ENCODE measurements at places on chromosomes 12 and 14. TPM values are rescaled to one million over a fixed set of nuclear protein-coding genes. Genes with fewer than 3 reads are reported as not detected.

Gene NPAS3
- 2.3 TPM for total RNA-seq

Gene CABP1
- 5.2 TPM for total RNA-seq

- DNase-seq, result no peak
Measured at GRCh38 chr12:57091638-57092528, 3.0 kb downstream of the NAB2 start.

- no peak for DNase-seq
Measured at GRCh38 chr14:53955229-53955556, 1.4 kb downstream of the BMP4 start.

Gene DNAH10
- total RNA-seq, result 0.45 TPM

- peak; percentile 97 for DNase-seq
Measured at GRCh38 chr14:72926292-72927028, at the start of gene DCAF4. TSS of gene DCAF4 (plus strand) at chr14:72926464. CDS start at chr14:72937979, 11,515 bp downstream.

Gene CACNA1C
- total RNA-seq, result 135 TPM

GRCh38 chr14:72892879-72893635, 844 bp downstream of the DPF3 start:
- DNase-seq, result peak; percentile 24

DNA sequence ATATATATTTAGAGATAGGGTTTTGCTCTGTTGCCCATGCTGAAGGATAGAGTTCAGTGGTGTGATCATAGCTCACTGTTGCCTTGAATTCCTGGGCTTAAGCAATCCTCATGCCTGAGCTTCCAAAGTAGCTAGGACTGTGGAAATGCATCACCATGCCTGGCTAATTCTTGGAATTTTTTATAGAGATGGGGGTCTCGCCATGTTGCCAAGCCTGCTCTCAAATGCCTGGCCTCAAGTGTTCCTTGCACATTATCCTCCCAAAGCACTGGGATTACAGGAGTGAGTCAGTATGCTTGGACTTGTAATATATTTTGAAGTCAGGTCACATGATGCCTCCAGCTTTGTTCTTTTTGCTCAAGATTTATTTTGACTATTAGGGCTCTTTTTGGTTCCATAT, 178.0 kb downstream of the RPAP3 start:
- no peak for DNase-seq

DNA sequence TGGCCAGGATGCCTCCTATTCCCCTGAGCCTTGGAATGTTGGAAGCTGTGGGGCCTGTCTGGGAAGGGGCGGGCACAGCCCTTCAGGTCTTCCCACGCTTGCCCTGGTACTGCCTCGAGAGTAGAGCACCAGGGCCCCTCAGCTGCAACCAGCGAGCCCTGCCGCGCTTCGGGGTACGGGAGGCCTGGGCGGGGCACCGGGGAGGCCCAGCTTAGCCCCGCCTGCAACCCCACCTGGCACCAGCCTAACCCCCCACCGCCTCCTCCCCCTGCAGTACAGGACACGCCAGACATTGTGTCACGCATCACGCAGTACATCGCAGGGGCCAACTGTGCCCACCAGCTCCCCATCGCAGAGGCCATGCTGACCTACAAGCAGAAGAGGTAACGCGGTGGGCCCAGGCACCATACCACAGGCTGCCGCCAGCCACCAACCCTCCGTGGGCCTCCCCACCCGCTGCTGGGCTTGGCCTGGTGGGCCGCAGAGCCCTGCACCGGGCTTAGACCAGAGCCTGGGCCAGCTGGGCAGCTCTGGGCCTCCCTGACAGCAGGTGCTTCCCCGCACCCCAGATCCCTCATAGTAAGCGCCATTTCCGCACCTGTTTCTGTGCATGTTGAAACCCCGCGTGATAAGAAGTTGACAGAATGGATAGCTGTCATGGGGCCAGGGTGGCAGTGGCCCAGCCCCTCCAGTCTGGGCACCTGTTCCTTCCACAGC, 13.6 kb upstream of the TEX22 start:
- no peak for DNase-seq

Gene LTB4R2
- total RNA-seq, result 1.6 TPM

DNA sequence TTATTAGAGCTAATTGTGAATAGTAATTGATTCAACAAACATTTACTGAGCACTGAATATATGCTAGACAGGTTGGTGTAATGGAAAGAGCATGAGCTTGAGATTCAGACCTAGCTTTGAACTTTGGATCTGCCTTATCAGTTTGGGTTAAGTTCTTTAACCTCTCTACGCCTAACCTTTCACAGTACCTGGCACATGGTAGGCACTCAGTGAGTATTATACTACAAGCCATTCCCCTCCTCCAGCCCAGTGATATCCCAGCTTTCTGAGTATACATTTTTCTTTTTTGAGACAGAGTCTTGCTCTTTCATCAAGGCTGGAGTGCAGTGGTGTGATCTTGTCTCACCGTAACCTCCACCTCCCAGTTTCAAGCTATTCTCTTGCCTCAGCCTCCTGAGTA, 32.0 kb downstream of the FAM177A1 start:
- no peak for DNase-seq

GRCh38 chr12:76627346-76628135, 68.0 kb upstream of the OSBPL8 start:
- no peak for DNase-seq

GRCh38 chr14:28751467-28752058, 15.0 kb upstream of the FOXG1 start:
- no peak for DNase-seq

DNA sequence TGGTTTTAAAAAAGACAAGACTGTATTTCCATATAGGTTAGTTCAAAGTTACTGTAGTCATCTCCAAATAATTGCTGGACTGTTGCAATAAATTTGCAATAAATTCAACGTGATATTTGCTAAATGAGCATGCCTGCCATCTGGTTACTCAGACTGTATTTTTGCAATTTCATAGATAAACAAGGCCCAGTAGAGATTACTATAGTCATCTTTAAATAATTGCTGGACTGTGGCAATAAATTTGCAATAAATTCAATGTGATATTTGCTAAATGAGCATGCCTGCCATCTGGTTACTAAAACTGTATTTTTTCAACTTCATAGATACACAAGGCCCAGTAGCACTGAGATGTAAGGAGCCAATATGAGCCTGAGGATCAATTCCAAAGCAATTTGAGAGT, 5.6 kb downstream of the NTN4 start:
- no peak for DNase-seq

DNA sequence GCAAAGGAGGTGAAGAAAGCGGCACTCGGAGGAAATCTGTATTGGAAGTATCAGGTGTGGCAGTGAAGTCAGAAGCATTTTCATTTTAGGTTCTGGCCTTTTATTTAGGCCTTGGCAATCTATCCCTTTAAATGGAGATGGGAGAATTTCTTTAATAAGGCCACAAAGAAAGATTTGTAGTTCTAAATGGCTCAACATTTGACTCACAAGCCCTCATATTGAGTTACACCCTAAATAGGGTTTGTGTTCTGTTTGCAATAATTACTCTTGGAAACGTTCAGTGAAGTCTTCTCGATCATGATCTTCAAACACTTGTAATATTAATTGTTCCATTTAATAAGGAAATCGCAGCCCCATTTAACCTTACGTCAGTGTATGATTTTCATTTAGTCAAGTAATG, 25.3 kb upstream of the TMEM260 start:
- DNase-seq, result no peak

DNA sequence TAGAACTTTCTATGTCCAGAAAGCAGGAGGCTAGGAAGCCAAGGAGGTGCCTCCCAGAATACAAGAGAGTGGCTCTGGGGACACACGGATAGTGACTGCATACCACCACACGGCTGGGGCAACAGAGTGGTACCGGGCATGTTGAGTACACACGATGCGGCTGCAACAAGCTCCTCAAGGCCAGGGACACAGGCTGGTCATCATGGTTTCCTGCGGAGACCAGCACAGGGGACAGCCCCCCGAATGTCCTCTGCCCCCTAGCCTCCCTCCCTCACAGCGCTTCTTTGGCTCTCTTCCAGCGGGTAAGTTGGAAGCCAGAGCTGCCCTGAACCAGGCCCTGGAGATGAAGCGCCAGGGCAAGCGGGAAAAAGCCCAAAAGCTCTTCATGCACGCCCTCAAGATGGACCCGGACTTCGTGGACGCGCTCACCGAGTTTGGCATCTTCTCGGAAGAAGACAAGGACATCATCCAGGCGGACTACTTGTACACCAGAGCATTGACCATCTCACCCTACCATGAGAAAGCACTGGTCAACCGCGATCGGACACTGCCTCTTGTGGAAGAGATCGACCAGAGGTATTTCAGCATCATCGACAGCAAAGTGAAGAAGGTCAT, 3.1 kb downstream of the FICD start:
- no peak for DNase-seq

DNA sequence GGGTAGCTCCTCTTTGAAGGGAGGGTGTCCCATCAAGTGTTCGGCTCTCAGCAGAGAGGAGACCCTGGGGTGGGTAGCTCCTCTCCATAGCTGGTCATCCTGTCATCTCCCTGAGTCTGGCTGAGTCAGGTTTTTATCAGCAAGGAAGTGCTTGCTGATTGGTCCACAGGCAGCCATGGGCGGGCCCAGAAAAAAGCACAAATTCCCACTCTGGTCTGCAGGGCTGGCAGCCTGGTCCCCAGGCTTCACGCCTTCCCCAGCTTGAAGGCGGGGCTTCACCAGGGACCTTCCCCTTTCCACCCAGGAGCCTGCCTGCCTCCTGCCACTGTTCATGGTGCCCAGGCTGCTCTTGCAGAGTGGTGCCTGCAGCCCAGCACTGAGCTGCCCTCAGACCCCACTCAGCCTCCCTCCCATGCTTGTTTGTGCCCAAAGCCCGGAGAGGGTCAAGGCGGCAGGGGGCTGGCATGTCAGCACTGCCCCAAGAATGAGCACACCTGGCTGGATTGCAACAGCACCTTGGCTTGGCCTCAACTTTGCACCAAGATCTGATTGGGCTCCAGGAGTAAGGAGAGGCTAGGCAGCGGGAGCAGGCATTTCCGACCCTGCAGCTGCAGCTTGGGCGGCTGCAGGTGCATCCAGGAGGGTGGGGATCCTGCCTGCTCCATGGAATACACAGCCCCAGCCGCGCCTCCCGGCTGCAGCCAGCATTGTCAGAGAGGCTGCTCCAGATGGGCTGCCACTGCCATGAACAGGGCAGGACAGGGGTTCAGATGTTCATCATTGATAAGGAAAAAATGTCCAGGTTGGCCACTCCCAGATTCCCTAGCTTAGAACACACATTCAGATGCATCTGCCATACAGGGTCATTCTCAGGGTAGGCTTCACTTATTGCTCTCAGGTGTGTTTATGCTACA, 22.0 kb upstream of the WDR89 start:
- DNase-seq, result no peak

Gene FOXN4
- total RNA-seq, result not detected

DNA sequence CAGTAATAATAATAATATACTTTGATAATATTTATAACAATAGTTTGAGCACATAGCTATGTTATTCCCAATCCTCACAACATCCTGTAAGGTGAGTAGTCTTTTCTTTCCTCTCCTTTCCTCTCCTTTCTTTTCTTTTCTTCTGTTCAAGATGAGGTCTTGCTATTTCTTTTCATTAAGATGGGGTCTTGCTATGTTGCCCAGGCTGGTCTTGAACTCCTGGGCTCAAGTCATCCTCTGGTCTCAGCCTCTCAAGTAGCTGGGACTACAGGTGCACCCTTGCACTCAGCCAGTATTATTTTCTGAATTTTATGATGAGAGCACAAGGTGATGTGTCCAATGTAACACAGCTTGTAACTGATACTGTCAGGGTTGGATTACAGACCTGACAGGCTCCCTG, 134.6 kb downstream of the OTOGL start:
- no peak for DNase-seq

Gene WSCD2
- not detected for total RNA-seq

- DNase-seq, result no peak
Measured at GRCh38 chr14:92716131-92716530, 32.3 kb downstream of the LGMN start.

Gene CEBPE
- total RNA-seq, result 0.32 TPM

GRCh38 chr12:124568431-124569374, 1.3 kb upstream of the NCOR2 start:
- DNase-seq, result peak; percentile 85

- no peak for DNase-seq
Measured at GRCh38 chr12:109596418-109597244, 23.0 kb downstream of the MVK start.

Gene POLE2
- total RNA-seq, result 3.4 TPM

DNA sequence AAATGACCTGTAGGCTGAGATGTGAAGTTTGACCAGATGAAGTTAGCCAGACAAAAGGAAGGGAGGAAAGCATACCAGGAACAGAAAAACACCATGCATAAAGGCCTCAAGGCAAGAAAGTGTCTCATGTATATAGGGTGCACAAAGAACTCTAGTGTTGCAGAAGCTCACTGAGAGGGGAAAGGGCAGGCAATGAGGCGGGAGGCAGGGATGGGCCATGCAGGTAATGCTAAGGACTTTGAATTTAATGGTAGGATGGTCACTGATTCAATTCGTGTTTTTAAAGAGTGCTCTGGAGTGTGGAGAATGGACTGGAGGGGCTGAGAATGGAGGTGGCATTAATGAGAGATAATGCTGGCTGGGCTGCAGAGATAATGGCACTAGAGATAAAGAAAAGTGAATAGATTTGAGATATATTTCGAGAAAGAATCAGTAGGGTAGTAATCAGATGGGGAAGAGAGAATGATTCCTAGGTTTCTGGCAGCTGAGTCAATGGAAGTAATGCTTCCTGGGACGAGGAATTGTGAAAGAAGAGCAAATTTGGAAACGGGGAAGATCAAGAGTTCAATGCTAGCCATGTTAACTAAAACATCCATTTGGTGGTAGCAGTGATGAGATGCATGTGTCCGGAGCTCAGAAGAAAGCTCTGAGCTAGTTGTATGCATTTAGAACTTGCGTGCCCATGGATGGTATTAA, 43.1 kb downstream of the LIMA1 start:
- no peak for DNase-seq

DNA sequence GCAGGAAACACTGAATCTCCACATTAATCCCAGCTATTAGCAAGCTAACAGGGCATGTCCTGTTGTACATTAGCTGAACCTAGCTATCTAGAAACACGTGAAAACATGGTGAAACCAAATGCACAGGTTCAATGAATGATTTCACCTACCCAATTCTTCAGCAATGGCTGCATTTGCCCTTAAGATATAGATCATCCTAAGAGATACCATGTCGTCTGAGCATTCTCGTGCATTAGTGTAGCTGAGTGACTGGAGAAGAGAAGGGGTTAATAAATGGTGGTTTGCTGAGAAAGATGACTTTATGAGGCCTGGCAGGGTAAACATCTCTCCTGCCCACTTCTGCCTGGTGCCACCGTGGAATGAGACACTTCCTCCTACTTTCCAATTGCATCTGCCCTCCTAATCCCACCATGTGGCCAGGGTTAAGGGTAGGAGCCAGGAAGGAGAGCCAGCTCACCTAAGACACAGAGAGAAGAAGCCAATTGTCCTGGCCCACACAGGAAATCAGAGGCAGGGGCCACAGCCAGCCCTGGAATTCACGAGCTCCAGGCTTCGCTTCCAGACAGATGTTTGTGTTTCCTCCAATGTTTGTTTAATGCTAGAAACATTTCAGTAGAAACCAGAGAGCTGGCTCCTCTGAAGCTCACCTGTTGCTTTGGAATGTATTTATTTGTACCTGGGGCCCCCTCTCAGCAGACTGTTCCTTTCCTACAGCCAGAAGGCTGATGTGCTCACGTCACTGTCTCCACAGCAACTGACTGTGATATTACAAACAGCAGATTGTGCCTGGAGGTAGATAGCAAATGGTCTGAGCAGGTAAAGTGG, 126.0 kb upstream of the PARP11 start:
- DNase-seq, result no peak

Gene LRRC10
- 27.2 TPM for total RNA-seq

- no peak for DNase-seq
Measured at GRCh38 chr14:68401855-68402254, 391.0 kb downstream of the ZFP36L1 start.
